Stimulated activated CD4-positive, alpha-beta T cell treated with anti-CD3 and anti-CD28 coated beads, TNF-alpha, amount 100 ng/mL, for 1 hour (primary cell): ENCODE measurements at places on chromosomes 3 and 15.

- no peak for DNase-seq
Observed at GRCh38 chr3:27675287-27675686, 46.8 kb downstream of the EOMES start.

DNA sequence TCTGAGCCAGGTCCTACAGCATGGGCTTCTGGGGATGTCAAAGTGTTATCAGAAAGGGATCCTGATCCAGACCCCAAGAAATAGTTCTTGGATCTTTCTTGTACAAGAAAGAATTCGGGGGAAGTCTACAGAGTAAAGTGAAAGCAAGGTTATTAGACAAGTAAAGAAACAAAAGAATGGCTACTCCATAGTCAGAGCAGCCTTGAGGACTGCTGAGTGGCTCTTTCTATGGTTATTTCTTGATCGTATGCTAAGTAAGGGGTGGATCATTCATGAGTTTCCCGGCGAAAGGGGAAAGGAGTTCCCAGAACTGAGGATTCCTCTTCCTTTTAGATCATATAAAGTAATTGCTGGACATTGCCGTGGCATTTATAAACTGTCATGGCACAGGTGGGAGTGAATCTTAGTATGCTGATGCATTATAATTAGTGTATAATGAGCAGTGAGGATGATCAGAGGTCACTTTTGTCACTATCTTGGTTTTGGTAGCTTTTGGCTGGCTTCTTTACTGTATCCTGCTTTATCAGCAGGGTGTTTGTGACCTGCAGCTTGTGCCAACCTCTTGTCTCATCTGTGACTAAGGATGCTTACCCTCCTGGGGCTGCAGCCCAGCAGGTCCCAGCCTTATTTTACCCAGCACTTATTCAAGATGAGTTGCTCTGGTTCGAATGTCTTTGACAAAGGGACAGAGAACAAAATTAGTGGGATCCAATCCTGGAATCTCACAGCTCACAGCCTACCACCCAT, 41.0 kb downstream of the CRYGS start:
- DNase-seq: no peak

DNA sequence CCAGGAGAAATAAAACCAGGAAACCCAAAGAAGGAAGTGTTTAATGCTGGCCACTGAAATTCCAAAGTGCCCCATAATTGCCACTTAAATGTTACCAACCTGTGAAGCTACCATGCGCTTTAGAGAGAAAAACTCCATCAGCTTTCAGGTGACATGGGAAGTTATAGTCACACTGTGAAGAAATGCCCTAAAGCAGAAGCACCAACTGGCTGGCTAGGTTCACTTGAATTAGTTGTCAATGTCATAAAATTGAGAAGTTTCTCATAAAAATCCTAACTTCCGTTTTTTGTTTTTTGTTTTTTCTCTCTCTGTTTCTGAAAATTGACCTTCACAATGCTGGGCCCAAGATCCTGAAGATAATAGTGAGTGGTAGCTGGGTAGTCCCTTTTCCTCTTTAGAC, 167.9 kb upstream of the CTNNB1 start:
- no peak for DNase-seq

GRCh38 chr3:67662733-67663132, 8.3 kb upstream of the SUCLG2 start:
- no peak for DNase-seq

GRCh38 chr15:71934446-71934845, 124.1 kb downstream of the NR2E3 start:
- no peak for DNase-seq

DNA sequence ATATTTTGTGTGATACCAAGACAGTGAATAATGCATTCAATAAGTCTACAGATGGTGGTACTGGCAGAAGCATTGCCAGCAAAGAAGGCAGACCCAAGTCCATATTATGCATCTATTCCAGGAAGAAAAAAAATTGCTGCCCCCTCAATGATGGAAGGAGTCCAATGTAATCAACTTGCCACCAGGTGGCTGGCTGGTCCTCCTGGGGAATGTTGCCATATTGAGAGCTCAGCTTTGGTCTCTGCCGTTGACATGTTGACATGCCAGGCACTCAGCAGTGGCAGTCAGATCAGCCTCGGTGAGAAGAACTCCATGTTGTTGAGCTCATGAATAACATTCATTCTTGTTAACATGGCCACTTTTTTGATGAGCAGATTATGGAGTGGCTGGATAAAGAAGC, 298.5 kb downstream of the IGSF11 start:
- DNase-seq: no peak

DNA sequence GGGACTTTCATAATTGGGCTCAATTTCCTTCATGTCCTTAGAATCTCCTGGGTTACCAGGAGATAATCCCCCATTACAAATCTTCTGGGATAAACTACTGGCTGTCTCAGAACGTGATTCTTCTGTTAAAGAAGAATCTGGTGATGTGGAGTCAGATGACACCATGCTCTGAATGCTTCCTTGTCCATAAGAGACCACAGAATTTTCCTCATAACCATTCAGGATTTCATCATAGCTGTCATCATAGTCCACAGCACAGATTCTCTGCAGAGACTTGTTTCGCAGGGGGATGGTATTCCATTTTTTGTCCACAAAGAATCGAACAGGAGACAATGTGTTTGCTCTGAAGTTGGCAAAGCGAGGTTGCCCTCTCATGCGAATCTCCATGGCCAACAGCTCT, 109.8 kb upstream of the TSPAN3 start:
- DNase-seq: no peak

DNA sequence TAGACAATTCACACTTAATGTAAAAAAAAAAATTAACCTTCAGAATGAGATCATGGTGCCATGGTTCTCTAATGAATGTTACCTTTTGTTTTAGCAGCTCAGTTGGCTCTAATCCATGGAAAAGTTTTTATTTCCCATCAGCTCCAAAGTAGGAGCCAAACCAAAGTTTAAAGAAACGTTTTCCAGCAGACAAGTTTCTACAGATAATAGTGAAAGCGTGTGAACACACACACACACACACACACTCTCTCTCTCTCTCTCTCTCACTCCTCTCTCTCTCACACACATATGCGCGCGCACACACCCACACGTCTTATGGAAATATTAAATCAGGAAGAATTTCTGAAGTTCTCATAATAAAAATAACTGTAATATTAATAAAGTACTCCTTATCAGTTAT, 46.9 kb downstream of the MBNL1 start:
- DNase-seq: no peak

GRCh38 chr3:41974223-41974622, 12.3 kb upstream of the ULK4 start:
- no peak for DNase-seq

GRCh38 chr3:120163816-120164215, 69.6 kb upstream of the GSK3B start:
- no peak for DNase-seq

- no peak for DNase-seq
Observed at GRCh38 chr3:123036352-123037014, 8.9 kb upstream of the SEMA5B start.

DNA sequence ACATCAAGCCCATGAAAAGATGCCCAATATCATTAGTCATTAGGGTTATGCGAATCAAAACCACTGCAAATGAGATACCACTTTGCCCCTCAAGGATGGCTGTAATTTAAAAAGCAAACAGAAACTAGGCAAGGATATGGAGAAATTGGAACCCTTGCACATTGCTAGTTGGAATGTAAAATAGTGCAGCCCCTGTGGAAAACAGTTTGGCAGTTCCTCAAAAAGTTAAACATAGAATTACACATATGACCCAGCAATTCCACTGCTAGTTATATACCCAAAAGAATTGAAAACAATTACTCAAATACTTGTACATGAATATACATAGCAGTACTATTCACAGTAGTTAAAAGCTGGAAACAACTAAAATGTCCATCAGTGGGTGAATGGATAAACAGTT, 186.8 kb upstream of the CGNL1 start:
- no peak for DNase-seq

- no peak for DNase-seq
Observed at GRCh38 chr3:181009225-181009624, 19.7 kb upstream of the DNAJC19 start.

- no peak for DNase-seq
Observed at GRCh38 chr3:171228240-171228639, 201.7 kb upstream of the SLC2A2 start.

- DNase-seq: no peak
Observed at GRCh38 chr15:94411846-94412245, 180.5 kb downstream of the MCTP2 start.
